ENCODE measurements at places on chromosomes 11 and 22.

GRCh38 chr11:111463276-111463675 is 48.9 kb downstream of the BTG4 start:
- DNase-seq: no peak

DNA sequence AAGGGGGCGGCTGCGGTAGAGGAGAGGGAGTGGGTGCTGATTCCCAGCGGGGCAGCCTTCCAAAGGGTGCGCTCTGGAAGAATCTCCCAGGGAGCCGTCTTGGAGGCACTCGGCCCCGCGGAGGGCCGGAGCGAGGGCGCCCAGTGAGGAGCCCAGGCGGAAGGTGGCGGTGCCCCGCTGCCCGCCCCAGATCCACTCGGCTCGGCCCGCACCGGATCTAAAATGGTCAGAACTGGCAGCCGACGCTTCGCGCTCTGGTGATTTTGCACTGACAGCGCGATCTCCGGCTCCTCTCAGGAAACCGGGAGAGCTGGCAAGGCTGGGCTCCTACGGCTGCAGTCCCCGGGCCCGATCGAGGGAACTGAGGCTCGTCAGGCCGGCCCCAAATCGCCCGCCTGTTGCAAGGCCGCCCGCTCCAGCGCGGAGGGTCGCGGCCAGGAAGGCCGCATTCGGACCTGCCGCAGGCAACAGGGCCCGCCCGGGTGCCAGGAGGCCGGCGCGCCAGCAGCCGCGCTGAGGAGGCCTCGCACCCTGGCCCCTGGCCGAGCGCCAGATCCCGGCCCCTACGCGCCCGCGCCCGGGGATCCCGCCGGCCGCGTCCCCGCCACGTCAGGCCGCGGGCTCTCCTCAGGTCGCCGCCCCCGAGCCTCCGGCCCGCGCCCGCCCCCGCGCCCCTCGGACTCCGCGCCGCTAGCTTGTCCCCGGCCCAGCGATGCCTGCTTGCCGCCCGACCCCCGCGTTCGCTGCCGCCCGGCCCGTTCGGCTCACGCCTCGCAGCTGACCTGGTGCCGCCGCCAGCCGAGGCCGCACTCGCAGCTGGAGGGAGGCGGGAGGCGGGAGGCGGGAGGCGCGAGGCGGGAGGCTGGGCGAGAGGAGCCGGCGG is at the start of gene KLHL22:
Gene KLHL22, minus strand, starts transcription at position 818 of the 883 bp plus-strand sequence. CDS start 6,584 bp downstream, outside the sequence.
- no peak for DNase-seq

- DNase-seq: no peak
Observed at GRCh38 chr11:61727401-61727811, 25.0 kb upstream of the MYRF start.

- DNase-seq: no peak
Observed at GRCh38 chr11:73649206-73649605, 2.8 kb downstream of the PLEKHB1 start.

DNA sequence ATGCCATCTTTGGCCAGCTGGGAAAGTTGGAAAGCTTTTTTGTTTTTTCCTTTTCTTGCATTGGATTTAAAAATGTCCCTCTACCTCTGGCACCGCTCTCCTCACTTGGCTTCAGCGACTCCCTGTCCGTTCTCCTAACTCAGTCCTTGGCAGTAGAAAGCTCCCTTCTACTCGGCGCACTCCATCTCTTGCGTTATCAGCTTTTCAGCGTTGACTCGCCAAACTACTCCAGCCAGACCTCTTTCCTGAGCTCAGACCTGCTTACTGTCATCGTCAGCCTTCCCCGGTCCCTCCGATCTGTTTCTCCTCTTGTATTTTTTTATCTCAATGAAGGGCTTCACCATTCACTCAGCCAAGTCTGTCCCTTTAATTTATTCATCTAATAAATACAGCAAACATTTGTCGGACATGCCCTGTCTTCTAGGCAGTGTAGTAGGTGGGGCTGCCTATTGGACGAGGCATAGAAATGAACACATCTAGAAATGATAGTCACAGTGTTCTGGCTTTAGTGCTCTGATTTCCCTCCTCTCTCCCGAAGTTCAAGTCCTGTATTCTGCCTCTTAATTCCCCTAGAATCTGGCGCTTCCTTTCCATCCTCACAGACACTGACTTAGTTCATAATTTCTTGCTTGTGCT is 839 bp downstream of the CEP164 start:
- no peak for DNase-seq

GRCh38 chr22:44735518-44736428 is 16.6 kb upstream of the ARHGAP8 start:
- DNase-seq: no peak

DNA sequence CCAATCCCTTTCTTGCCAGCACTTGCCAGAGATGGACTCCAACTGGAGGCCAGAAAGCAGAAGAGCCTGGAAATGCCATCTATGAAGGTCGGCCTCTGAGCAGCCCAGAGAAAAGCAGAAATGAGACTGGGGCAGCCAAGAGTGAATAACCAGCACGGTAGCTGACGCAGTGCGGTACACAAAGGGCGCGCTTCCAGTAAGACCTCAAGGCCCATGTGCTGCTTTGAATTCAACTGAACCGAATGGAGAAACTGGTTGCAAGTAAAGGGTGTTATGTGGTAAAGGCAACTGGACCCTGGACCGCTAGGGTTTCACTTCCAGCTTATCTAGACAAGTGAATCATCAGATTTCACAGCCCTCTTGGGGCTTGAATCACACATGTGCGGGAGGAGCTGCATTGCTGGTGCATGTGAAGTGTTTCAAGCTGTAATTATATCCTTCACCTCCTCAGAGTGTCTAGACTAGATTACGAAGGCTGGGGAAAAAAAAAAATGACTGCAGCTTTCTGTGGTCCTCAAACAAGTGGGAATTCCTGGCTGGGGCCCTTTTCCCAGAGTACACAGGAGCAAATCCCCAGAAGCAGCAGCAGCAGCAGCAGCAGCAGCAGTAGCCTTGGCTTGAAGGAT is 128.9 kb downstream of the CCDC34 start:
- no peak for DNase-seq

DNA sequence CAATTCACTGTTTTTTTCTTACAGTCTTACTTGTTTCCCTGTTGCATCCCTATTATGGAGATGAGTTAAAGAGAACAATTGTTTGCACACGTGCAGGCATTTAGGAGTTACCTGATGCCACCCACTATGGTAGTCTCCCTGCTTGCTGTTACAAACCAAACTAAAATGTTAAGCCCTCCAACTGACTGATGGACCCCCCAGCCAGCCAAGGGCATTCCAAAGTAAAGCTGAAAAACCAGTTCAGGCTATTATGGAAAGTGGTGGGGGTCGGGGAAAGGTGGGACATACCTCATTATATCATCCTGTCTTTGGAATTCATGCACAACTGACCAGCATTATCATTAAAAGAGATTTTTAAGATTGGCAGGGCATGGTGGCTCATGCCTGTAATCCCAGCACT is 47.0 kb upstream of the GNAZ start:
- DNase-seq: no peak

DNA sequence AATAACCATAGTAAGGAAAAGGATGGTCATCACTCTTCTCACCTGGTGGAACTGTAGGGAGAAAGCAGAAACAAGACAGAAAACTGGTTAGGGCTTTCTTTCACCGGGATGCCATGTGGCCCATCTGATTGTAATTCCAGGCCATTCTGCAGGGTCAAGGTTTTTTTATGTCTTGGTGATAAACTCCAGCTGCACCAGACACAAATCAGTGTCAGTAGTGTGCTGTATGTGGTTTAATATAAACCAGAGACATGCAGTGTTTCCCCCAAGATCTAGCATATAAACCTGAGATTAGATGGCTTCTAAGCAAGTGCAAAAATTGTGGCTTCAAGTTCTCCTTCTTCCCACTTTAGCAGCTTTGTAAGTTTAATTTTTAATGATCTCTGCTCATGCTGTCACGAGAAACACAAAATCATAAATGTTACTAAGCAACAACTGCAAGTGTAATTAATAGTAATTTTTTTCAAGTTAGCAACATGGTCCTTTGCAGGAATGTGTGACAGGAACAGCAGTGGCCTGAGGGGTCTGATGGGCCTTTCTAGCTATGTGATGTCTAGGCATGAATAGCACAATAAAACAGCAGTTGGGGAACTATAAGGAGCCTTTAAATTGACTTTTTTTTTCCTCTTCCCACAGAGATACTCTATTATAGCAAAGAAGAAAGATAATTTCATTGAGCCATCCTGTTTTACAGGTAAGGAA is 41.6 kb downstream of the BDNF start:
- no peak for DNase-seq

DNA sequence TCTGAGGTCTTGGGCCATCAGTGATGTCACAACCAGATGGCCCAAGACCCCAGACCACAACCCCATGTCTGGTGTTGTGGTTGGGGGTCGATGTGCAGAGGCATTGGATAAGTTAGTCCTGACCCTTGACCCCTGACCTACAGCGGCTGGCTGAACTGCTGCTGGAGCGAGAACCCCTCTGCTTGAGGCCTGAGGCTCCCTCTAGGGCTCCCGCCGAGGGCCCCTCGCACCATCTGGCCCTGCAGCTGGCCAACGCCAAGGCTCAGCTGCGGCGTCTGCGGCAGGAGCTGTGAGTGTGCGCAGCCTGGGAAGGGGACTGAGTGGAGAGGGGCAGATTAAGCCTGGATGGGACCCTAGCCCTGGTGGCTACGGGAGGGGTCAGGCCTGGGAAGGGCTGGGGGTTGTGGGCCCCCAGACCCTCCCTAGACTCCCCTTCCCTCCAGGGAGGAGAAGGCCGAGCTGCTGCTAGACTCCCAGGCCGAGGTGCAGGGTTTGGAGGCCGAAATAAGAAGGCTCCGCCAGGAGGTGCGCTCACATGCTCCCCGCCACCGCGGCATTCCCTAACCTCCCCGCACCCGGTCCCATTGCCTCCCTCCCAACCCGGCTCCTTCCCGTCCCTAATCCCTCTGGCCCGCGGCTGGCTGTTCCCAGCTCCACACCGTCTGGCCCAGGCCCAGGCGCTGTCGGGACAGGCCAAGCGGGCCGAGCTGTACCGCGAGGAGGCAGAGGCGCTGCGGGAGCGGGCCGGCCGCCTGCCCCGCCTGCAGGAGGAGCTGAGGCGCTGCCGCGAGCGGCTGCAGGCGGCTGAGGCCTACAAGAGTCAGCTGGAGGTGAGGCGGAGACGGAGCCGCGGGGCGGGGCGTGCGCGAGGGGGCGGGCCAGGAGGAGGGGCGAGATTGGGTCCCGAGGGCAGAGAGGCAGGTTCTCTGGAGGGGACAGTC is 2.1 kb downstream of the CCDC88B start:
- DNase-seq: no peak

GRCh38 chr22:45962756-45963324 is 14.1 kb downstream of the WNT7B start:
- no peak for DNase-seq

DNA sequence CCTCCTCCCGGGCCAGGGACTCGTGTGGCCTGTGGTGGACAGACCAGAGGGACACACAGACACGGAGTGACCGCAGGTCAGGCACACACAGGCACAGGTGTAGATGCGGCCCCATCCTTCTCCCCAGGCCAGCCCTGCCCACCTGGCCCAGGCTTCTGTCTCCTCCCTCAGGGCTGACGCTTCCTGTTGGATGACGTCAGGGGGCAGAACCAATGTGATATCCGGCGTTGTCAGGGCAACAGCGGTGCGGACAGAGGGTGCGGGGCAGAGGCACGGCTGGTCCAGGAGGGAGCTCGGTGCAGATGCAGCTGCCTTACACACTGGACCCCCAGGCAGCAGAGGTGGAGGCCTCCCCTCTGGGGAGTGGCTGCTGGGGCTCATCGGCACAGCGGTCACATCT is 2.9 kb upstream of the TUBGCP6 start:
- no peak for DNase-seq

- DNase-seq: no peak
Observed at GRCh38 chr22:43377896-43378704, 33.7 kb upstream of the MPPED1 start.

- no peak for DNase-seq
Observed at GRCh38 chr22:19943082-19944026, 1.7 kb upstream of the TXNRD2 start.

- no peak for DNase-seq
Observed at GRCh38 chr11:71200172-71200716, 52.1 kb downstream of the SHANK2 start.

- DNase-seq: no peak
Observed at GRCh38 chr11:34448223-34448994, 9.7 kb downstream of the CAT start.

DNA sequence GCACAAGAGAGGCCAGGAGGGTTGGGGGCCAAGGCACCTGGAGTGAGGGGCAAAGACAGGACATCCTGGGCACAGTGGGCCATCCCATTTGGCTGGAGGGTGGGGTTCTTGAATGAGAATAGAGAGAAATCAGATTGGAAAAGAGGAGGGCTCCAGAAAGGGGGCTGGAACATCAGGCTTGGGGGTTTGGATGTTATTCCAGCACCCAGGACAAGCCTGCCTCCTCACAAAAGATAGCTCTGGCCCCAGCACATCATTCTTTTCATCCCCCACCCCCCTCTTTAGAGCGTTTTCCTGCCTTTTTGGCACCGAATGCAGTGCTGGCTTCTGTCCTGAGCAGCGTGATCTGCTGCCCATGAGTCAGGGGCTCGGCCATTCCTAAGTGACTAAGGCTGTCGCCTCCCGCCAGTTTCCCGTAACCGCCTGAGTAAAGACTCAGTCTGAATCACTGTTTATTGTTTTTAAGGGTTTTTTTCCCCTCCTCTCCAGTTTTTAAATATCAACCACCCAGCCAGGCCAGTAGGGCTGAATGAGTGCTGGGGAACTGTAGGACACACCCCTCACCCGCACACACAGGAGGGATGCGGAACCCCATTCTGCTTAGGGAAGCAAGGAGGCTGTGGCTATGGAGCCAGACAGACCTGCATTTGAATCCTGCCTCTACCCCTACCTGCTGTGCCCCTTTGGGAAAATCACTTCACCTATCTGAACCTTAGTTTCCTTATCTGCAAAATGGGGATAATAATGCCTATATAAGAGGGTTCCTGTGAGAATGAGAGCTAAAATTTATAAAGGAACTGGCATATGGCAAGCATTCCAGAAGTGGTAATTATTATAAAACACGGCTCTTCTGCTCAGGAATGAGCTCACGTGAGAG is 32.4 kb upstream of the NAV2 start:
- DNase-seq: no peak

DNA sequence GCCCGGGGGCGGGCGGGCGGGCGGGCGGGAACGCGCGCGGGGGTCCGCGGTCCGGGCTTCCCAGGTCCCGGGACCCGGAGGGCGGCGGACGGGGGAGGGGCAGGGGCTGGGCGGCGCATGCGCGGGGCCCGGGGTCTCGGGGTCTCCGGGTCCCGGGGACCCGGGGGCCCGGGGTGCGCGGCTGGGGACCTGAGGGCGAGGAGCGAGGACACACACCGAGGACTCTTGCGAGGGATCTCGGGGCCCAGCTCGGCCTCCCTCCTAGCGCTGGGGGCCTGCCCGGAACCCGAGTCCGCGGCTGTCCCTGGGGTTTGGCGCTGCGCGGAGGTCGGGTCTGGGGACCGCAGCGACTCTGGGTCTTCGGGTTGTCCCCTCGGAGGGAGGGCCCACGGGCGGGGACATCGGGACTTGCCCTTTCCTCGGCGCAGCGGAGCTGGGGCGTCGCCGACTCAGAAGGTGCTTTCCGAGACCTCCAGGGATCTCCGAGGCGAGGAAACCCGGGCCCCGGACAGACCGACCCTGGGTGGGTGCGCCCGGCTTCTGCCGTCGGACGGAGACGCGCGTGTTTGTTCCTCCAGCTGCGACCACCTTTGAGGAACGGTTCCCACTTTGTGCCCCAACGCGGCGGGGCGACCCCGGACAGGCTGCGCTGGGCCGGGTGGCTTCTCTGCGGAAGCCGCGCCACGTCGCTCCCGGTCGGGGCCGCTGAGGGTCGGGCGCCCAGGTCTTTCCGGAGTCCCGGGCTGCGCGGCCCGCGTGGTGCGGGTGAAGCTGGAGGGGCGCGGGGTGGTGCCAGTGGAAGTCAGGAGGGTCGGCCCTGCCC is 540 bp downstream of the PPARA start:
- DNase-seq: no peak

- no peak for DNase-seq
Observed at GRCh38 chr11:78295991-78296930, 107.5 kb downstream of the USP35 start.

- no peak for DNase-seq
Observed at GRCh38 chr22:45240104-45240809, 437 bp downstream of the KIAA0930 start.
